CD4-positive, alpha-beta T cell treated with Interleukin-2 at 100 ng/mL for 4 hours (primary cell): ENCODE measurements at places on chromosomes 3 and 15.
A peak's percentile ranks its signal among the peaks of the same experiment; 100 is the strongest.

DNA sequence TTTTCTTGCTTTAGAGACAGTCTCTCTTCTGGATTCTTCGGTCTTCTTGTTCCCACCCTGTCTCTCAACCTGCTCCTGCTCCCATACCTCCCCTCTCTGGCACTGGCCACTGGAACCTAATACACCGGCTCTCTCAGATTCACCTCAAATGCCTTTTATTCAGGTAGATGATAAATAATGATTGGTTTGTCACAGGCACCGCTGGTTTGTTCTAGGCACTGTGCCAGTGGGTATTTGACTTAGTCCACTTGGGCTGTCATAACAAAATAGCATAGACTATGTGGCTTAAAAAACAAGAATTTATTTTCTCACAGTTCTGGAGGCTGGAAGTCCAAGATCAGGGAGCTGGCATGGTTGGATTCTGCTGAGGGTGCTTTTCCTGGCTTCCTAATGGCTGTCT, 278.2 kb upstream of the STT3B start:
- DNase-seq = no peak

DNA sequence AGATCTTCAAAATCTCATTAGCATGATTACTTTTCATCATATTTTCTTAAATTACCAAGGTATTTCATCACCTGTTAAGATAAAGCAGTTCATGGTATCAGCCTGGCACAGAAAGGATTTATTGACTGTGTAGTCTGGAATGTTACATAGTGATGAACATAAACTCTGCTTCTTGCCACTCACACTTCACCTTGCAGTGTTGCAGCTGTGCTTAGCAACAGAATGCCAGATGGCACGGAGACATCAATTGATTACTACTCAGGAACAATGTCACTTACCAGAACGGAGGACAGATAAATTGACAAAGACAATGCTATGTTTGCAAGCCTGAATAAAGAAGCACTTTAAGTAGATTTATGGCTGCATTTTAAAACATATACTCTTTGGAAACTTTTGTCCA, 15.0 kb upstream of the BCHE start:
- no peak for DNase-seq

DNA sequence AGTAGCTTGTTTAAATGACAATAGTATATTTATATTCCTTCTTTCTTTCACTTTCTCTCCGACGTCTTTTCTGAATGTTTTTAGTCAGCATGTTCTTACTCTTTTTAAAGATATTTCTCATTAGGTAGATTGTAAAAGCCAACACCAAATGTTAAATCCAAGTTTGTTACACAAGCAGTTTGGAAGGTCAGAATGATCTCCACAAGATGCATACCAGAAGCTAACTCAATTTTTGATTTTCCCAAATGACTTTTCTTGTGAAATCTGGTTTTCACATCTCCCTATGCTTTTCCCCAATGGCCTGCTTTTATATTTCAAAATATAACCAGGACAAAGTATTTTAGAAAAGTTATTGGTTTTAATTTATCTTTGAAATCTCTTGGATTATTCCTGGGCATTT, 49.7 kb upstream of the TPRG1 start:
- no peak for DNase-seq

DNA sequence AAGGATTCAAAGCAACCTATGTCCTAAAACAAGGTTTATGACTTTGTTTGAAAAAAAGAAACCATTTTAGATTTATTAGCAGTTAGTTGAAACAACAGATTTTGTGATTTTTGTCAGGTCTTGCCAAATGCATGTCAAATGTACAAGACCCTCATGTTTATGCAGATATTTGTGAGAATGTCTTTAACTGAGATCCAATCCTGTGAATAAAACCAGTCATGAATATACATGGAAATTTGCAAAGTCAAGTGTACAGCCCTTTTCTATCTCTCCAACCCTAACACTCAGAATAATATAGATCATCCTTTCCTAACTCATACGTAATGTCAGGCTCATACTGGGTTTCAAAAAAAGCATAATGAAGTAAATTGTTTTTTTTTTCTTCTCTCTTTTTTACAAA, 76.4 kb downstream of the DUT start:
- no peak for DNase-seq

- peak; percentile 13 for DNase-seq
Measured at GRCh38 chr3:120182613-120183511, 88.6 kb upstream of the GSK3B start.

GRCh38 chr3:129758785-129759320, 134.7 kb downstream of the TMCC1 start:
- no peak for DNase-seq

DNA sequence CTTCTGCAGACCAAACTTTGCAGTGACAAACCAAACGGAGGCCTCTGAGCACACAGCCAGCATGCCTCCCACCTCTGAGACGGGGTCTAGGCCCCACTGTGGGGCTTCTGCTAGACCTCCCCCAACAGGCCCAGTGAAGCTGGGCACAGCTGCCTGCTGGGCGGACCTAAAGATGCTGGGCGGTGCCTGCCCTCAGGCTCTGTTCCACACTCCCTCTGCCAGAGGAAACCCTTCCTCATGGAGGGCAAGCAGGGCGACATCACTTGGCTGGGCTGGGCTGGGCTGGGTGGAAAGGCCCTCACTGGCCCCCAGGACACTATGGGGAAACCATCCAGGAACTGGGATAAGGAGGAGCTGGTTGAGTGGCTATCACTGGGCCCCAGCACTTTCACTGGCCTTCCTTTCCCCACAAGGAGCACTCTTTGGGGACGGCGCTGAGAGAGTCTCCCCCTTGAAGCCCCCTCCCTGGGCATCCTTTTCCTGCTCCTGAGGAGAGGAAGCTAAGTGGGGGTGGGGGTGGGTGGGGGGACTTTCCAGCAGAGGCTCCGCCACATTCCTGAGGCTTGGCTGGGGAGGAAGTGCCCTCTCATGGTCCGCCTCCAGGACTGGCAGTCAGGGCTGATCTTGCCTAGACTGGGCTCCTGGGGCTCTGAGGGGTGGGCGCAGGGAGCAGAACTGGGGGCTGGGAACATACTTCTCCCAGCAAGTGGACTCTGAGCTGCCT, 98.1 kb upstream of the HACD2 start:
- DNase-seq = no peak

DNA sequence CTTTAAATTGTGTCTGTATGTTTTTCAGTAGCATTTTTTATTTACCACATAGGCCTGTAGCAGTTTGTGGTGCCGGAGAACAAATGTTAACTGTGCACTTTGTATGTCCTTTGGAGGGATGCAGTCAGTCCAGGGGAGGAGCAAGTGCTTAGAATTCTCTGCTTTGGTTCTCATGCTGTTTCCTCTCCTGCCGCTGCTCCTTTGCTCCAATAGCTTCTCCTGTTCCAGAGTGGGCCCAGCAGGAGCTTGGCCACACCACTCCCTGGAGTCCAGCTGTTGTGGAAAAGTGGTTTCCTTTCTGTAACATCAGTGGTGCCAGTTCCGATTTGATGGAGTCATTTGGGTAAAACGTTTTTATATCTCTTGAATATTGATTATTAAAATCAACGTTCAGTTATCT, 16.6 kb downstream of the TICRR start:
- DNase-seq = no peak

- no peak for DNase-seq
Measured at GRCh38 chr3:168859574-168859973, 763.9 kb upstream of the GOLIM4 start.
